Activated T-cell treated with anti-CD3 and anti-CD28 coated beads for 48 hours (primary cell): ENCODE measurements at places on chromosomes 6 and 20.

GRCh38 chr6:32879691-32880090 is 25.7 kb downstream of the PSMB9 start:
- DNase-seq = no peak

- DNase-seq = no peak
These were observed 104.9 kb downstream of the TULP4 start for GRCh38 chr6:158416883-158417759.

DNA sequence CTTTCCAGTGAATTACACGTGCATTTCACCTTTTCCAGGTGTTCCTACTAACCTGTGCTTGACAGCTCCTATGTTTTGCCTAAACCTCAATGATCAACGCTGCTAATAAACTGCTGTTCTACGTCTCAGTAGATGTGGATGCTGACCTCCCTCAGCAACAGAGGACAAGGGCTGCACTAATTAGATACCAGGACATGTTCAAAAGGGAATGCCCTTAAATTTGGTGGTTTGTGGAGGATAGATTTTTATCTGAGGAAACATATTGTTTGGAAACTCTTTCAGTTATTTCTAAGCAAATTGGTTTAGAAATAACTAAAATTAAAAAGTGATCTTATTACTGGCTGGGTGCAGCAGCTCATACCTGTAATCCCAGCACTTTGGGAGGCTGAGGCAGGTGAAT is 19.1 kb upstream of the ZDHHC14 start:
- DNase-seq = no peak

DNA sequence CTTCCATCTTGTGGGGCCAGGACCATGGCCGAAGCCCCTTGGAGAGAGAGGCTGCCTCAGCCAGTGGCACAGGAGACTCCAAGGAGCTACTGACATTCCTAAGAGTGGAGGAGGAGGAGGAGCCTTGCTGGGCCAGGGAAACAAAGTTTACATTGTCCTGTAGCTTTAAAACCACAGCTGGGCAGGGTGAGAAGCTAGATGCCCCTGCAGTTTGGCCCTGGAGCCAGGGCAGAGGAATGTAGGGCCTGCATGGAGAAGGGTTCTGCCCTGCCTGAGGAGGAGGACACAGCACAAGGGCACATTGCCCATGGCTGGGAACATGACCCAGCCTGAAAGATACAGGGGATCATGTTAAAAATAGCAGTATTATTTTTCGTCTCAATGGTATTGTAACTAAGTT is 37.4 kb downstream of the PLCG1 start:
- no peak for DNase-seq

- no peak for DNase-seq
These were observed 120.1 kb downstream of the SLC23A2 start for GRCh38 chr20:4881006-4881730.

DNA sequence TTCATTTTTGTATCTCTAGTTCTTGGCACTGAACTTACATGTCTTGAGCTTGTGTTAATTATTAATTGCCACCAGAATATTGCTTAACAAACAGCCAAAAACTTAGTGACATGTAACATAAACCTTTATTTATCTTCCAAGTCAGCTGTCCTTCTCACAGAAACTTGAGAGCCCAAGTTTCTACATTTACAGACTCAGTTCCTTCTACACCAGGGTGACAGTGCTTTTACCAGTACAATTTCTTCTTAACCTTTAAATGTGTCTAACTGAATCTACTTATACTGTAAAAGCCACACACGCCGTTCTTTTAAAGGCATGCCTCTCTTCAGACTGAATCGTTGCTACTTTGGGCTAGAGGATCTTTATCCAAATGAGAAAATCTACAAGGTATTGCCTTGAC is 539.2 kb downstream of the GRIK2 start:
- DNase-seq = no peak

DNA sequence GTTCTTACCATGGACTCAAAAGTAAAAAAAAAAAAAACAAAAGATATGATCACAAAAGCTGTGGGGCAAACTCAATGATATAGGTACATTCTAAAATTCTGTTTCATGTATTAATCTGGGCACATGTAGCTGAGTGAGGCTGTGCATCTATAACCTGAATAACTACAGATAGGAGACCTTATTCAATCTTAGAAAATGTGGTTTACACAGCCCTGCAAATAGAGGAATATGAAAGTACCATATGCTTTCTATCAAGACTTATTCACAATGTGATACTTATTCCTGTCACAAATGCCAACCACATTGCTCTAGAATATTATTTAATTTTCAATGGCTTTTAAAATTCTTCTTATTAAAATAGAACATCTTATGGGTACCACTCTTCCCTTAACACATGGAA is 3.1 kb upstream of the SPACA1 start:
- no peak for DNase-seq

DNA sequence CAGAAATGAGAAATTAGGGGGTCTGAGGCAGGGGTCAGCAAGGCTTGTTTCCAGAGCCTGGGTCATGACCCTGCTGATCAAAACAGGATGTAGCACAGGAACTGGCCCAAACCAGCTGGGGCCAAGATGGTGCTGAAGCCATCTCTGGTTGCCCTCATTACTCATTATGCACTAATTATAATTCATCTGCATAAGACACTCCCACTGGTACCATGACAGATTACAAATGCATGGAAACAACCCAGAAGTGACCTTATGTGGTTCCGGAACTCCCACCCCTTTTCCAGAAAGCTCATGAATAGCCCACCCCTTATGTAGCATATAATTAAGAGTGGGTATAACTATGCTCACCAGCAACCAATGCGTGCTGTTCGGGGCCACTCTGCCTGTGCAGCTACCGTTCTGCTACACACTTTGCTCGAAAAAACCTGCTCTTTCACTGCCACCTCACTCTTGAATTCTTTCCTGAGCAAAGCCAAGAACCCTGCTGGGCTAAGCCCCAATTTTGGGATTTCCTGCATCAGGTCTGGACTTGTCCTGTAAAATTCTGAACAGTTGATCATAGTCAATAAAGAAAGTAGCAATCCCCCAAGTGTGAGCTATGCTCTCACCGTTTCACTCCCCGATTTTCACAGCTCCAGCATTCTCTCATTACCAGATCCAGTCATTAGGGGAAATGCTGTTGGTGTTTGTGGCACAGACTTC is 122.3 kb downstream of the WDR27 start:
- DNase-seq = no peak

DNA sequence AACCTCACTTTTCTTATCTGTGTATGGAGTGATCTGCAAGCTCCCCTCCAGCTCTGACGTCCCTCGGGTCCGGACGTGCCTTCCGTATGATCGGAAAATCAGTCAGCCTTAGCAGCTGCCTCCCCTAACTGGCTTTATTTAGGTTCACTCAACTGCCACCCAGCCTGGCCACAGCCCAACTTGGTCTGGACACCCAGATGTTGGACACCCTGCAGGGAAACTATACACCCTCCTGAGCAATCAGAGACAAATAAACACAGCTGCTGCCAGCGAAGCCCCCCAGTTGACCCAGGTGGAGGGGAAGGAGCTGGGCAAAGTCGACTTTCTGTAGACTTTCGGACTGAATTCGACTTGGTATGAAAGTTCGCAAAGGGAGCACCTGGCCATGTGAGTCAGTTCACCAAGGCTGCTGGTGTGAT is 28.9 kb downstream of the TBC1D7 start:
- no peak for DNase-seq

DNA sequence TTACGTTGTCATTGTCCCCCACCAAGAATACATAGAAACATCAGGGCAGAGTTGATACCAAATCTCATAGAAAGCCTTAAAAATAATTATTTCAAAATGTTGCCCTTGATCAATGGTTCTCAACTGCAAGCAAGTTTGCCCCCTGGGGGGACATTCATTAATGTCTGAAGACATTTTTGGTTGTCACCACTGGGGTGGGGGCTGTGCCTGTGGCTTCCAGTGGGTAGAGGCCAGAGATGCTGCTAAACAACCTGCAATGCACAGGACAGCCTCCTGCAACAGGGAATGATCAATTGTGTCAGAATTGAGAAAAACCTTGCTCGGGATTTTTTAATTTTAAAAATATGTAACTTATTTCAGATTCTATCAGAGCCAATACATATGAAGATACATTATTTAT is 130.6 kb upstream of the DOK5 start:
- DNase-seq = no peak

DNA sequence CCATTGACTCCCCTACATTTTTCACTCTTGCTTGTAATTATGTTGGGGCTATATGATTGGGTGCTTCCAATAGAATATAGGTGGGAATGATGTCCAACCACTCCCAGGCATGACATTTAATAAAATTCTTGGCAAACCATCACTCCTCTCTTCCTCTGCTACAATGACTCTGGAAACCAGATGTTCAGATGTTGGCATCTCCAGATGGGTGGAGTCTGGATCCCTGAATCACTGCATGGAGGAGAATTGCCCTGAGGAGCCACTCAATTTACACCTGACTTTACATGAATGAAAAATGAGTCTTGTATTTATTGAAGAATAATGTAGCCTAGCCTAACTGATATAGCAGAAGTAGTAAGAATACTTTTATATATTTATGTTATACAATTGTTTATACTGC is 306.7 kb upstream of the SUPT3H start:
- no peak for DNase-seq

GRCh38 chr6:123810214-123810613 is 6.5 kb downstream of the NKAIN2 start:
- no peak for DNase-seq

DNA sequence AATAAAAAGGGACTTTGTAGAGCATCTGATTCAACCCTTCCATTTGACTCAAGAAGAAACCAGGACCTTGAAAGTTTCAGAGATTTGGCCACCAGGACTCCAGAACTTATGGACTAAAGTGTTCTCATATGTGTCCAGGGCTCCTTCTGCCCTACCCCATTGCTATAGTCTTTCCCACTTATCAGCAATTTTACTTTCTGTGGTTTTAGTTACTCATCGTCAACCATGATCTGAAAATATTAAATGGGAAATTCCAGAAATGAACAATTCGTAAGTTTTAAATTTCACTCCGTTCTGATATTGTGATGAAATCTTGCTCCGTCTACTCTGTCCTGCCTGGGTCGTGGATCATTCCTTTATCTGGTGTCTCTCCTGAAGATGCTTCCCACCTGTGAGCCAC is 259.8 kb downstream of the PHACTR1 start:
- no peak for DNase-seq

GRCh38 chr6:54419885-54420284 is 111.6 kb downstream of the TINAG start:
- no peak for DNase-seq
